Activated T-cell treated with anti-CD3 and anti-CD28 coated beads, Interleukin-2, amount 50 U/mL, for 24 hours (primary cell): ENCODE measurements at places on chromosomes 5 and 9.
A peak's percentile ranks its signal among the peaks of the same experiment; 100 is the strongest.

GRCh38 chr9:108205276-108205675, 650.5 kb downstream of the ACTL7B start:
- no peaks in the 10 kb centered on the region for H3K36me3 ChIP-seq
- no peak overlapping the region for H3K27ac ChIP-seq
- H3K4me3 ChIP-seq: no peak overlapping the region
- H3K27me3 ChIP-seq: no peaks in the 10 kb centered on the region
- no peak for DNase-seq

GRCh38 chr5:35622974-35623373, 5.3 kb downstream of the SPEF2 start:
- H3K27me3 ChIP-seq: no peaks in the 10 kb centered on the region
- H3K4me1 ChIP-seq: peaks cover 61% of the 10 kb centered on the region
- peaks cover 4% of the 10 kb centered on the region for H3K36me3 ChIP-seq
- no peak for DNase-seq
- peak overlapping the region; percentile 45 for H3K4me3 ChIP-seq
- peak overlapping the region; percentile 84 for H3K27ac ChIP-seq

DNA sequence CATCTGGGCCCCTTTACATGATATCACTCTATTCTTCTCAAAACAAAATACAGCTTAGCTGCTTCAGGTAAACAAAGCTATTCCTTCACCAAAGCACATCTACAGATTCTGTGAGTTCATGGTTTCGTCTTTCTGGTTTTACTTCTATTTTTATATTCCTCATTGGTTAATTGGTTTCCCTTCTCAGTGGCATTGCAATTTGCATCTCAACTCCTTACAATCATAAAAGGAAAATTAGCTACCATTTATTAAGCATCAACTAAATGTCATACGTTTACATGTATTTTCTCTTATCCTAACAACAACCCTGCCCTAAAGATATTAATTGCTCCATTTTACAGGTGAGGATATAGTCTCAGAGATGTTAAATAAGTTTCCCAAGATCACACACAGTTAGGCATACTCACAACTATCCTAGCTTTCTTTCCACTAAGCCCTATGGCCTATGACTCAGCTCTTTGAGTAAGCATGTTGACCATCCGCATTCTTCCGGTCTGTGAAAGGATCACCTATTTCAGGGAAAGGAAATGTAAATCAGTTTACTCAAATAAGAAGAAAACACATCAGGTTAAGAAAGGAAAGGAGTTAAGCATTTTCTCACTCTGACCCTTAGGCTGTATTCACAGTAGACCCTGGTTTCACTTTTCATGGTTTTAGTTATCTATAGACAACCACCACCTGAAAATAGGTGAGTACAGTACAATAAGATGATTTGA, 146.1 kb downstream of the CAAP1 start:
- H3K27me3 ChIP-seq: peaks cover 10% of the 10 kb centered on the region
- no peaks in the 10 kb centered on the region for H3K36me3 ChIP-seq
- no peak for DNase-seq
- peaks cover 3% of the 10 kb centered on the region for H3K4me1 ChIP-seq
- H3K27ac ChIP-seq: no peak overlapping the region

DNA sequence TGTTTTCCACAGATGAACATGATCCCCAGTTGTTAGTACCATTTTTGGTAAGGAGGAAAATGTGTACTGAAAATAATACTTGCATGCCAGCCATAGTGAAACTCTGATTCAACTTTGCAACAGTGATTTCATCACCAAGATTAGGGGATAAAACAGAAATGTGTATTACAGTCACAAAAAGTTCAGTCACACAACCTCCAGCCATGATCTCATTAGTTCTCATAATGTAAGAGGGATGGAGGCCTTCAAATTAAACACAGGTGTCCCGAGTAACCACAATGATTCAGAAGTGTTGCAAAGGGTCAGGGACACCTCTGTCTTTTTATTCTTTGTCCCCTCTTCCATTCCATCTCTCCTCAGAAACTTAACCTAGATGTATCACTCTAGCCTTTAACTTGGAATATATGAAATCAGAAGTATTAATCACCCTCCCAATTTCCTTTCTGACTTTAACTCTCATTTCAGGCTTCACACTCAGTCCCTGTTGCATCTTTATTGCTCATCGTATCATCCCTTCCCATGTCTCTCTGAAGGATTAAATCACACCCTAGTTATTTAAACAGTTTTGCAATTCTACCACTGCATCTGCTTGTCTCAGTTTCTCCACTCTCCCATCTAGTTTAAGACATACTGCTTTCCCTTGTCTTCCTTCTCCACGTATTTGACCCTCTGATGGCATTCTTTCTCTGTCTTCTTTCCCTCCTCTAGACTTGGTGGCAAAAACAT, 291.2 kb downstream of the ADAMTS6 start:
- peak overlapping the region; percentile 45 for H3K4me3 ChIP-seq
- peaks cover 32% of the 10 kb centered on the region for H3K4me1 ChIP-seq
- peaks cover 5% of the 10 kb centered on the region for H3K27me3 ChIP-seq

- H3K27me3 ChIP-seq: peaks cover 10% of the 10 kb centered on the region
- peaks cover 14% of the 10 kb centered on the region for H3K36me3 ChIP-seq
- H3K4me1 ChIP-seq: peaks cover 14% of the 10 kb centered on the region
- peak within 1 kb of the TSS; percentile 55 for H3K27ac ChIP-seq
- H3K4me3 ChIP-seq: peak within 1 kb of the TSS; percentile 81
Measured at GRCh38 chr9:137277329-137278041, at the start of gene TOR4A. Gene TOR4A (plus strand): TSS chr9:137277726. CDS start chr9:137278690, 964 bp downstream.

- no peak overlapping the region for H3K27ac ChIP-seq
- no peaks in the 10 kb centered on the region for H3K36me3 ChIP-seq
- peaks cover 60% of the 10 kb centered on the region for H3K27me3 ChIP-seq
Measured at GRCh38 chr5:91061946-91062562, 321.1 kb downstream of the ARRDC3 start.
